Thoracic aorta (tissue), 2 donors: ENCODE measurements at places on chromosomes 12 and 14.

DNA sequence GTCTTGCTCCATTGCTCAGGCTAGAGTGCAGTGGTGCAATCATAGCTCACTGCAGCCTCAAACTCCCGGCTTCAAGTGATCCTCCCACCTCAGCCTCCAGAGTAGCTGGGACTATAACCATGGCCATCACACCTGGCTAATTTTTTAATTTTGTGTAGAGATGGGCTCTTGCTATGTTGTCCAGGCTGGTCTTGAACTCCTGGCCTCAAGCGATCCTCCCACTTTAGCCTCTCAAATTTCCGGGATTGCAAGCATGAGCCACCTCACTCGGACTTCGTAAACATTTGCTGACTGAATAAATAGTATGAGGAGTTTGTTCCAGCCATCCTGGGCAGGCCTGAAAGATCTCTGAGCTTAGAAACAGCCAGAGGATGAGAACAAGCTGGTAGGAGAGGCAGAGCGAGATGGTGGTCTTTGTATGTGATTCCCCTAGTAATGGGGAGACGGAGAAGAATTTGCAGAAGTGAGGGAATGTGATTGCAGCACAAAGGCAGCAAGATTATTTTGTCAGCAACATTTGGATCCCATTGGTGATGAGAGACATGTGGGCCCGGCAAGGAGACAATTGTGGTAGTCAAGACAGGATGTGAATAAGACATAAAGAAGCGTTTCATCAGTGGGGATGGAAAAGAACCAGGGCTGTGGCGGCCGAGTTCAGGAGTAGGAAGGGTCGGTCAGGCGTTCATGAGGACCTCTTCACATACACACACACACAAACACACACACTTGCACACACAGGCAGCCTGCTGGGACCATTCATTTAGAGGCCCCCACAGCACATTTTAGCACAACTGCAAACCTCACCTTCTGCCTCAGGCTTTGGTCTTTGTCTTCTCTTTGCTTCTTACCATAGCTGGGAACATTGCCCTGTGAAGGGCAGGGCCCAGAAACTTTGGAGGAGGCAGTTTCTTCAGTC, 155.5 kb downstream of the ZFP36L1 start:
- no peaks in the 10 kb centered on the region for H3K36me3 ChIP-seq
- no peak for DNase-seq
- no peak overlapping the region for H3K27ac ChIP-seq
- no peaks in the 10 kb centered on the region for H3K27me3 ChIP-seq
- peaks cover 25% of the 10 kb centered on the region for H3K4me1 ChIP-seq

GRCh38 chr12:22283006-22283506, 51.5 kb downstream of the ST8SIA1 start:
- DNase-seq = no peak
- H3K27me3 ChIP-seq = no peaks in the 10 kb centered on the region

DNA sequence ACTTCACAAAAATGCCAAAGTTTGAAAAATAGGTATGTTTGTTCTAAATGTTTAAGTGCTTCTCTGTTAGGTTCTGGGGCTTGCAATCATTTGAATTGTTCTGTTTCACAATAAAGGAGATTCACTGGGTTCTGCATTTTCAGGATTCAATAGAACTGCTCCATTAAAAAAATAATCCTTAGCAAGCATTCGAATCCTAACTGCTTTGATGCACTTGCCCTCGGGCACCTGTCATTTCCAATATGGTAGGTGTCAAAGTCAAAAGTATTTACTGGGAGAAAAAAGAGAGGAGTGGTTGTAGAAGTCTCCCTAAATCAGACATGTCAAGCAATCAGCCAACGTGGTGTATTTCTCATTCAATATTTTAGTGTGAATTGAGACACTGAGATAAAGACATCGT, 5.5 kb downstream of the APOLD1 start:
- H3K36me3 ChIP-seq = no peaks in the 10 kb centered on the region
- DNase-seq = no peak
- H3K4me3 ChIP-seq = no peak overlapping the region
- H3K27me3 ChIP-seq = no peaks in the 10 kb centered on the region
- no peak overlapping the region for H3K27ac ChIP-seq
- H3K4me1 ChIP-seq = peaks cover 42% of the 10 kb centered on the region

GRCh38 chr14:32251530-32251929, 48.5 kb upstream of the RNU6-8 start:
- H3K36me3 ChIP-seq = no peaks in the 10 kb centered on the region
- peaks cover 10% of the 10 kb centered on the region for H3K4me1 ChIP-seq
- H3K27me3 ChIP-seq = no peaks in the 10 kb centered on the region
- no peak for DNase-seq
- no peak overlapping the region for H3K27ac ChIP-seq

DNA sequence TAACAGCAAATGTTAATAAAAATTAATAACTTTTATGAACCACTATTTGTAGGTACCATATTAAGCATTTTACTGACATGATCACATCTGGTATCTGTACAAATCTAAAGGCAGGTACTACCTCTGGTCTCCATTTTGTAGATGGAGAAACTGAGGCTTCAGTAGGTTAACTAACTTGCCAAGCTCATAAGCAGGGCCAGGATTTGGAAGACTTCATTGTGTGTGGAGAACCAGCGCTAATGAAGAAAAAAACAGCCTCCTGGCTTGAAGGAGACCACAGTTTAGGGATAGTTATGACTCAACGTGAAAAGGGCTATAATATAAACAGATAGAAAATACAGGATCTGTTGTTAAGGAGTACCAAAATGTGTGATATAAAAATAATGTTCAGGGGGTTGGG, 1.0 kb downstream of the NUP37 start:
- no peak overlapping the region for H3K27ac ChIP-seq

DNA sequence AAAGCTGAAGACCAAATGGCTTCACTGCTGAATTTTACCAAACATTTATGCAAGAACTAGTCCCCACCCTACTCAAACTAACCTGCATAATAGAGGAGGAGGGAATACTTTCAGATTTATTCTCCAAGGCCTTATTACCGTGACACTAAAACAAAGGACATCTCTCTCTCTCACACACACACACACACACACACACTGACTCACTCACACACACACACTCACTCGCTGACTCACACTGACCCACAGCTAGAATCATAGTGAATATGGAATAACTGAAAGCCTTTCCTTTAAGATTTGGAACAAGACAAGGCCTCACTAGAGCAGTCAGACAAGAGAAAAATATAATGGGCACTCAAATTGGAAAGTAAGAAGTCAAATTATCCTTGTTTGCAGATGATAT, 1014.1 kb downstream of the TMTC2 start:
- H3K4me1 ChIP-seq = no peaks in the 10 kb centered on the region
- no peak for DNase-seq
- no peak overlapping the region for H3K27ac ChIP-seq
- no peaks in the 10 kb centered on the region for H3K36me3 ChIP-seq
- no peaks in the 10 kb centered on the region for H3K27me3 ChIP-seq
- no peak overlapping the region for H3K4me3 ChIP-seq

DNA sequence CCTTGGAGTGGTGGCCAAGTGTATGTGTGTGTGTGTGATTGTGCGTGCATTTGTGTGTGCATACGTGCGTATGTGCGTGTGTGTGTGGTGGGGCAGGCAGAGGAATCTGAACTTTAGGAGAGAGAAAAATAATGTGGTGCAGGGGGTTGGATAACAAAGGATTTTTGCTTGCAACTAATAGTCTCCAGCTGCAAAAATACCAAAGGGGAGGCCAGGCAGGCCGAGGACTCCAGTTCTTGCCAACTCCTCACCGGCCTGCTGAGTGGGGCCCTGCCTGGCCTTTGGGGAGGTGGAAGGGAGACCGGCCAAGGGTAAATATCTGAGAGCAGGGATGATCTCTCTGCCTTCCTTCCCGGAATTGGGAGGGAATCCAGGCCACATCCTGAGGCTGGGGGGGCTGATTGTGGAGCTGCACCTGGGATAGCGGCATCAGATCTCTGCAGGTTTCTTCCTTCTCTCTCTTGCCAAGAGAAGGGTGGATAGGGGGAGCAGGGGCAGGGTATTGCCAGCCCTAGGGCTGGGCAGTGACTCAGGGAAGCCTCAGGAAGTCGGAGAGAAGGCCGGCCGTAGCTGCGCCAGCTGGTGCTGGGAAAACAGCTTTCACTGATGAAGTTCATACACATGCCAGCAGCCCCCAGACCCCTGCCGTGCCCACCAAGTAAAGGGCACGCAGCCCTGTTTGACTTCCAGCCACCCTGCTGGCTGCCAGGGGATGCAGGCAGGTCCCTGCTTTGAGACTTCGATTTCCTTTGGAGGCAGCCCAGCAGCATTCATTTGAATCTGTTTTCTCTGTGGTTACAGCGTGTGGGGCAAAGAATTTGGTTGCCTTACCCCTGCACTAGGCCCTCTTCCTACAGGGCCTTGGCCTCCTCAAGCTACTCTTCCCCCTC, 4.6 kb upstream of the LRP1-AS start:
- H3K36me3 ChIP-seq = peaks cover 29% of the 10 kb centered on the region
- H3K27ac ChIP-seq = peak overlapping the region; percentile 96
- H3K27me3 ChIP-seq = no peaks in the 10 kb centered on the region
- peaks cover 68% of the 10 kb centered on the region for H3K4me1 ChIP-seq
- DNase-seq = no peak
- H3K4me3 ChIP-seq = peak overlapping the region; percentile 41

DNA sequence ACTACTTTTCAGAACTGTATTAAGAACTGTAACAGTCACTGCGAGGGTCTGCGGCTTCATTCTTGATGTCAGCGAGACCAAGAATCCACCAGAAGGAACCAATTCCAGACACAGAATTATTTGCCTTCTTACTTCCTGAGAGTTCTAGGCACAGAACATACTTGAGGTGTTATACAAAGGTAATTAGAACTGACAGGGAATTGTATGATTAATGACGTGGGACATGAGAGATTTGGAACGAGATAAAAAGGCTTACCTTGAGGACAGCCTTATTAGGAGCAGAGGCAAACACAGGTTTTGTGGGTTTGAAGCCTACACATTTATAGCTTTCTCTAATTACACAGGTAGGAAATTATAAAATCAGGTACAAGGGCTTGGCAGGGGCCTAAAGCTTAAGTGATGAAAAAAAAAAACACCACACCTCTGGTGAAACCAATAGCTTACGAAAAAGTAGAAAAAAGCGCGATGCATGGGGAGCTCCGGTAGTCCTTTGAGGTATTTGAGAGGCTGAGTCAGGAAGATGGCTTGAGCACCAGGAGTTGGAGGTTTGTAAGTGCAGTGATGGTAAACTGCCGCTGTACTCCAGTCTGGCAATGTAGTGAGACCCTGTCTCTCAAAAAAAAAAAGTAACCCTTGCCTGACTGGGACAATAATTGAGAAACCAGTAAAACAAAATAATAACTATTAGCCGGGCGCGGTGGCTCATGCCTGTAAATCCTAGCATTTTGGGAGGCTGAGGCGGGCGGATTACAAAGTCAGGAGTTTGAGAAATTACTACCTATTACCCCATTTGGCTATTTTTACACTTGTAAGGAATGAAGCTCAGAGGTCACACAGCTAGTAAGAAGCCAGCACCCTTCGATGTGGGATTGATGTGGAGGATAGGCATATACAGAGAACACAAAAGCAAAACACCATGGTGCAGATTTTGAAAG, 795 bp upstream of the ACOT2 start:
- H3K4me1 ChIP-seq = peaks cover 10% of the 10 kb centered on the region
- H3K4me3 ChIP-seq = peak overlapping the region; percentile 88
- H3K27me3 ChIP-seq = no peaks in the 10 kb centered on the region
- no peaks in the 10 kb centered on the region for H3K36me3 ChIP-seq
- DNase-seq = no peak

- H3K4me1 ChIP-seq = no peaks in the 10 kb centered on the region
- DNase-seq = no peak
- H3K27ac ChIP-seq = no peak overlapping the region
- H3K4me3 ChIP-seq = no peak overlapping the region
These were observed 13.2 kb downstream of the CPNE8 start for GRCh38 chr12:38892087-38892786.

DNA sequence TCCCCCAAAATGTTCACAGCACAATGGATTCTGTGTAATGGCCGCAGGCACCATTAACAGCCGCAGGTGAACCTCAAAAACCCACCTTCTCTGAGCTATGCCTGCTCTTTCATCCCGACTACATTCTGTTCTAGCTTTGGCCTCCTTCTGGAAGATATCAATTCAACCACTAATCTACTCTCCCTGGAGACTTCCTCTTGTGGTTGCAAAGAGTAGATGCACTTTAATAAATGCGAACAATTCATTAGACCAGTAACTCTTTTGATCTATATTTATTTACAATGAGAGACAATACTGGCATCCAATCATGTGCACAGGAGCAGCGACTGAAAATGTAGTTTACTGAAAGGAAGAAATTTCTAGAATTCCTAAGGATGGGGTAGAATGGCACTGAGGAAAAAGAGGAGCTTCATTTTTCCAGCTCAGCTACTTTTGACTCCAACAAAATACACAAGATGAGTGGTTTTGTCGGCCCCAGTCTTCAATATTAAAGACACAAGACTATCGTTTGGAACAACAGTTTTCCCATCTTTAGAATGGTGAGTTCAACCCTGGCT, 5.3 kb downstream of the GRIN2B start:
- H3K4me1 ChIP-seq = peaks cover 8% of the 10 kb centered on the region
- no peak overlapping the region for H3K4me3 ChIP-seq
- no peaks in the 10 kb centered on the region for H3K36me3 ChIP-seq
- no peaks in the 10 kb centered on the region for H3K27me3 ChIP-seq

- H3K27ac ChIP-seq = no peak overlapping the region
- no peaks in the 10 kb centered on the region for H3K36me3 ChIP-seq
- no peaks in the 10 kb centered on the region for H3K27me3 ChIP-seq
- DNase-seq = no peak
- no peaks in the 10 kb centered on the region for H3K4me1 ChIP-seq
These were observed 26.5 kb upstream of the USP44 start for GRCh38 chr12:95577820-95578219.

GRCh38 chr14:102415671-102416070, 52.9 kb downstream of the TECPR2 start:
- peaks cover 17% of the 10 kb centered on the region for H3K36me3 ChIP-seq
- no peaks in the 10 kb centered on the region for H3K4me1 ChIP-seq
- H3K27me3 ChIP-seq = no peaks in the 10 kb centered on the region
- no peak overlapping the region for H3K4me3 ChIP-seq
- DNase-seq = no peak

- H3K36me3 ChIP-seq = no peaks in the 10 kb centered on the region
- H3K27me3 ChIP-seq = peaks cover 24% of the 10 kb centered on the region
- peaks cover 41% of the 10 kb centered on the region for H3K4me1 ChIP-seq
- H3K27ac ChIP-seq = no peak within 1 kb of the TSS
- DNase-seq = no peak
These were observed at the start of gene DNAJC22 for GRCh38 chr12:49346659-49347310. TSS of gene DNAJC22 (plus strand) at chr12:49346888. CDS start at chr12:49348873, 1,985 bp downstream.

DNA sequence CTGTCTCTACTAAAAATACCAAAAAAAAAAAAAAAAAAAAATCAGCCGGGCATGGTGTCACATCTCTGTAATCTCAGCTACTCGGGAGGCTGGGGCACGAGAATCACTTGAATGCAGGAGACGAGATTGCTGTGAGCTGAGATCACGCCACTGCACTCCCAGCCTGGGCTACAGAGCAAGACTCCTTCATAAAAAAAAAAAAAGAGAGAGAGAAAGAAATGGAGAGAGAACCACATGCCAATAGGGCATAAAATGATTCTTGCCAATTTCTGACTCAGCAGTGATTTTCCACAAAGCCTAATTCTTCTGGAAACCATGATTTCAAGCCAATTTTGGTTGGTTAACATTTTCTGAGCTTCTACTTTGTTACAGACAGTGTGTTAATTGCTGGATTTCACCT, 250.4 kb upstream of the SEL1L start:
- no peak overlapping the region for H3K27ac ChIP-seq
- DNase-seq = peak; percentile 7
- H3K4me1 ChIP-seq = peaks cover 19% of the 10 kb centered on the region
- no peaks in the 10 kb centered on the region for H3K36me3 ChIP-seq
- H3K4me3 ChIP-seq = no peak overlapping the region
